ENCODE measurements at places on chromosomes 1 and 21.

DNA sequence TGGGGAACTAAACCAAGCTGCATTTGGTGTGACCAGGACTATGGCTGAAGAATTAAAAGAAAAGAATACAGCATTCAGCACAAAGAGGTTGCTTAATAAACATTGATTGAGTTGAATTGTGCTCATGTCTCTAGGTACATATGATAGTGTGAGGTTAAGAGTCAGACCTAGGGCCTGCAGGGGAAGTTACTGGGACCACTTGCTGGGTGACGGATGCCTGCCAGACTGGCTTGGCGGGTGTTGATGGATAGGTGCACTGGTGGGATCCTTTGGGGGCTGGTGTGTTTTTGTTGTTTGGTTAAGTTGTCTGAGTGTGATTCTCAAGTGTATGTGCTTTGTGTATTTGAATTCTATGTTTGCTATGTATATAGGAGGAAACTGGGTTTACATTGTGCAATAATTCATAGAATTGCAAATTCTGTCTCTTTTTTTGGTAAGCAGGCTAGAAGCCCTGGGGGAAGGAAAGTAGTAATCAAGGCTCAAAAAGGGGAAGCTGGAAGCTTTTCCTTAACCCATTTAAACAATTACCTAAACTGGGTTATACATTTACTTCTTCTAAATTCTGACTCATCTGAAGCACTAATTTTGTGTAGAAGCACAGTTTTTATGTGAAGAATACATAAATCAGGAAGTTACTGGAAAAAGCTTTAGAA is 1.8 kb downstream of the CD101 start:
- no peak for DNase-seq

GRCh38 chr1:157949074-157949354 is 44.4 kb upstream of the KIRREL1 start:
- DNase-seq: no peak

DNA sequence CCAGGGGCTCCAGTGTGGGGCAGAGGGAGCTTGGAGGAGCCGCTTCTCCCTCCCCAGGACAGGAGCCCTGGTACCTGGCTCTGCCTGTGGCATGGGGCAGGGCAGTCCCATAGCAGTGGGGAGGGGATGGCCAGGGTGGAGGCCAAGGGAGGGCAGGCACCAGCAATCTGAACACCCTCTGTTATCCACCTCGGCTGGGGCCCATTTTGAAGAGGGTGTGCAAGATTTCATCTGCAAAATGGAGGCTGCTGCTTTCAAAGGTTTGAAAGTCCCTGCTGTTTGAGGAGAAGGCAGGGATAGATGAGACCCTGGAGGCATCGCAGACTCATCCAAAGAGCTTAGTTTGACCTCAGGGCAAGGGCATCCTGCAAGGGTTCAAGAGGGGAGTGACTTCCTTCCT is 15.2 kb upstream of the TMPRSS2 start:
- no peak for DNase-seq

DNA sequence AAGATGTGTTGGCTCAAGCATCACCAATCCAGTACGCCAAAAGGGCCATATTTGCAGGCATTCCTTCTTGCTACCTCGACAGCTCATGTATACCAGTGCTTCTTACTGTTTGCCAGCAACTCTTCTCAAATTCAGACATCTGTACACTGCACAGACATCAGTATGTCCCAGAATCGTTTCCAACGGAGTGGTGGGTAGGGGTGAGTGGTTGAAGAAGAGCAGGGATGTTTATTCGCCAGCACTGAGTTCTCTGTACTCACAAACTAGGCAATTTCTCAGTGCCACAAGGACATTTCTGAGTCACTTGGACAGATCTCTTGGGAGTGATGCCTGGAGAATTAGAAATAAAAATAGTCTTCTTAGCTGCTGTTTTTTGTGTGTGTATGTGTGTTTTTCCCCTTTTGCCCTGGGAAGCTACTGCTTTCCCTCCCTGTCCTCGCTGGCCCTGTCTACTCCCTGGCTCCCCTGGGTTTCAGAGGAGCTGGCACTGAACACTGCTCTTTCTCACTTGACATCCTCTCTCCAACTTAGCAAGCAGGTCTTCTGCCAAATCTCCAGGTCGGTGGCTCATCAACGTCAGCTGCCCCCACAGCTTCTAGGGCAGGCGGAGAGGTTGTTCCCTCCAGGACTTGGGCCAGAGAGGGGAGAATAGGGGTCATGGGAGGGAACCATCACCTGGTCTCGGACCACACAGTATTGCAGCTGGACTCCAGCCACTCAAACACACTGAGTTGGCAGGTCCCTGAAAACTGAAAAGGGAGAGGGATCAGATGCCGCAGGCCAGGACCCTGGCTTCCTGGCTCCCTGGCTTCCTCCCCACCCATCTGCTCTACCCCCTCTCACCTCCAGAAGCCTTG is 90.5 kb downstream of the NMNAT2 start:
- no peak for DNase-seq

GRCh38 chr1:10612436-10613160 is 137.8 kb downstream of the PEX14 start:
- no peak for DNase-seq

DNA sequence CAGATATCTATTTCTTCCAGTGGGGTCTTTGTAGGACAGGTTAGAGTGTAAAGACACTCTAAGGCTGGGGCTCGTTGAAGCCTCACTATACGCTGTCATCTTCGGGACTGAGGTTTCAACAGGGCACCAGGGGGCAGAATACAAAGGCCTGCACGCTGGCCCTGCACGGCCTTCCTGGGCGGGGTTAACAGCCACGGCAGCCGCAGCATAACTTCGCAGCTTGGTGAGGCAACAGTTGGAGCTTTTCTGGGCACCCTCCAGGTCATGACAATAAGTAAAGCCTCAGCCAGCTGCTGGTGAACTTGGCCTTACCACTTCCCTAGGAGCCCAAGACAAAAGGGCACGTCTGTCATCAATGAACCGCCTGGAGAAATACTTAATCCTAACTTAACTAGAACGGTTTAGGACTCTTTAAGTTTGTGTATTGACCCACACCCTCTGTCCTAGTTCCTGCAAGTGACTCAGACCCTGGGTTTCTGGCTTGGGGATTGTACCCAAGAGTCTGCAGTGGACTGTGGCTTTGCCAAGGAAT is 2.3 kb upstream of the RUNX1 start:
- DNase-seq: peak; percentile 62

- DNase-seq: no peak
These were observed 39.2 kb downstream of the EIF2B3 start for GRCh38 chr1:44947063-44947773.

- DNase-seq: no peak
These were observed 8.0 kb upstream of the NAV1 start for GRCh38 chr1:201530741-201531531.

DNA sequence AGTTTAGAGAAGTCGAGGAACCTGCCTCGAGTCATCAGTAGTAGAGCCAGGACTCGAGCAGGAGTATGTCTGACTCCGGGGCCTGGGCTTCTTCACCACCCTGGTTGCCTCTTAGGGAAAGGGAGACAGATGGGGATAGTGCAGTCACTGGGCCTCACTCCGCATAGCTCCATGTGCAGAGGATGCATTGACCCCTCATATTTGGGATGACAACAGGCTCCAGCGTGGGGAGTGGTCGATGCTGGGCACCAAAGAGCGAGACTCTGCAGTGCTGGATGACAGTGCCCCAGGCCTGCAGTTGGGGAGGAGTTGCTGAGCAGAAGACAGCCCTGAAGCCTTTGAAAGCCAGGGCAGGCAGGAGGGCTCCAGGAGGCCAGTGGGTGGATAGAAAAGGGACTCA is 20.8 kb upstream of the TENT5C start:
- no peak for DNase-seq

DNA sequence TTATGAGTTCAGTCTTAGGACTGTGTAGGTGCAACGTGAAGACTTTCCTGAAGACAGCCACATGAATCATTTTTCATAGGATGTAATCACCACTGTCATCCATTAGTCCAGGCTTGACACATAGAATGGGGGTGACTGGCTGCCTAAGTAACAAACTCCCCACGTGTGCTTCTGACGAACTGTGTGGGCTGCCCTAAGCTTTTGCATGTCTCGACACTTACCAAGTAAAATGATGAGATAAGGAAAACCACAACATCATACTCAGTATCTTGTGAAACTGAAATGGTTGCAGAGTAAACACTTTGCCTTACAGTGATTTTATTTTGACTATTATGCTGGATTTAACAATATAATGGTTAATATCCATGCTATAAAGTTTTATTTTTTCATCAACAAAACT is 19.5 kb downstream of the ERG start:
- DNase-seq: no peak

DNA sequence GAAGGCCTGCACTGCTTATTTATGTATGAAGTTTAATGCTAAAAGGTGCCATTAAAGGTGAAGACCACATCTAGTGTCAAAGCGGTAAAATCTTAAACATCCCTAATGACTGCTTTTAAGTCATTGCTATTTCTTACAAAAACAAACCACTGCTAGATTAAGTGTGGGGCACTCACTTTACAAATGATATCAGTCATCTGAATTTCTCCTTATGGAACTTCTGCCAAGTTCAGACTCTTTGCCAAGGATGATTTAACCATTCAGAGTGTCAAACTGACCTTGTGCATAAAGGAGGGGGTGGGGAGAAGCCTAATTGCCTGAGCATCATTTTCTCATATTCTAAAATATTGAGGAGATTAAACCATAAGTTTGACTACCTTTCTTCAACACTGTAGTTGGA is 271.5 kb downstream of the TGFB2 start:
- no peak for DNase-seq
